KBM-7 (cell line): ENCODE measurements at places on chromosomes 1 and 21.

GRCh38 chr1:65980237-65980636 is 187.5 kb downstream of the PDE4B start:
- DNase-seq = no peak

- DNase-seq = peak; percentile 61
Observed at GRCh38 chr1:215479567-215479966, 87.5 kb upstream of the KCTD3 start.

GRCh38 chr1:178724376-178724727 is 692 bp upstream of the RALGPS2 start:
- no peak for DNase-seq

GRCh38 chr1:229860926-229861325 is 206.1 kb upstream of the GALNT2 start:
- DNase-seq = no peak
